ENCODE measurements at places on chromosomes 12 and 14. TPM values are rescaled to one million over a fixed set of nuclear protein-coding genes. Genes with fewer than 3 reads are reported as not detected.

ADAM20 gene
- total RNA-seq = 0.48 TPM

BEGAIN gene
- total RNA-seq = 1.3 TPM

COCH gene
- 87.6 TPM for total RNA-seq

INHBC gene
- not detected for total RNA-seq

IFI27 gene
- total RNA-seq = 4.9 TPM

P2RX2 gene
- total RNA-seq = not detected

OS9 gene
- total RNA-seq = 161 TPM

KLRC3 gene
- not detected for total RNA-seq

BEST3 gene
- 0.50 TPM for total RNA-seq
